C1 segment of cervical spinal cord (tissue), 14 donors: ENCODE measurements at places on chromosomes 5 and 9.

DNA sequence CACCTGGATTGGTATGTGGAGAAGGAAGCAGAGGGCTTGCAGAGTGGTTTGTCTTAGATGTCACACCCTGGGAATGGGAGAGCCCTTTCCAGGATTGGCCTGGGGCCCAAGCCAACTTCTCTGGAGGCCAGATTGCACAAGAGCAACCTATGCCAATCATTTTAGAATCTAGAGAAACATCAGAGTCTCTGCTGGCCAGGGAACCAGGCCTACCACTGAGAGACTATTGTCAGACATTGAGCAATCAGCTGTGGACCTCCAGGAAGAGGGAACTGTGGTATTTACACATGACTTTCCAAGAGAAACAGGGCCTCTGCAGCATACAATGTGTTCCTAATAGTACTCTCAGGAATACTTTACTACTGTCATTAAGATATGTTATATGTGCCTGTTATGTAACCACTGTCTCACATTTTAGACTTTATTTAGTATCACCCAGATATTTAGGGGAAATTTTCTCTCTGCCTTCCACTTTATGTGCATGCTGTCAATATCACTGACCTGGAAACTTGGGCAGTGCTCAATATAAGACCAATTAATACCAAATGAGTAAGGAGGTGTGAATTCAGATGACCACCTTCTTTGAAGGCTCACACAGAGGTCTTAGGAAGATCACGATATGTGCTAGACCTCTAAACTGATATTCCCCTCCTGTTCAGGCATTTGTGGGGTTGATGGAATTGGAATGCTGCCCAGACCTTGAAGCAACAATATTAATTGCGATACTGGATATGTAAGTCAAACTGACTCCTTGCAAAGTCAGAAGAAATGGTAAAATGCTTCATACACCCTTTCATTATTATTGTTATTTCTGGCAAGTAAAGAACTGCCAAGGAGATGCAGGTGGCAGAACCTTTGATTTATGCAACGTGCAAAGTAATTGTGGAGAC, 20.5 kb upstream of the CCL28 start:
- no peak for DNase-seq

DNA sequence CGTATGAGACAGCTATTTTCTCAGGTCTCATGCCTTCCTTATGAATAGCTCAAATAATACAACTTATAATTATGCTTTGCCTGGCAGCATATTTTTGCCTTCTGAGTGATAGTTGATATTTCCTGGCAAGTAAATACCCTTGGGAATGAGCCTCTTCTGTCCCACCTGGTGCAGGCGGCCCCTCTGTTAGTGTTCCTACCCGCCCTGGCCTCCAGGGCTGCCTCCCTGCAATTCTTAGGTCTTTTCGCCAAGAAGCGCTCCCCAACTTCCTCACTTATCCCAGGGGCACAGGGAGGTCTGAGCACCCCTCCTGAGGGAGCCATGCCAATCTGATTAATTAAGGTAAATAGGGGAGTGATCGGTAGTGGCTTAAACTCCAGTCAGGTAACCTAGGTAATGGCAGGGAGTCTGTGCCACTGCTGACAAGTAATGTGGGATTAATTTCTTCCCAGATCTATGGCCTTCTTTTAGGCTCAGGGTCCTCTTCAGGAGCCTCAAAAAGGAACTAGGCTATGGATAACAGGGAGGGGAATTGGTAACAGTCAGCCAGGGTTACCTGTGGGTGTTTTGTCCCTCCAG, 81.5 kb downstream of the GALNT10 start:
- DNase-seq = no peak

DNA sequence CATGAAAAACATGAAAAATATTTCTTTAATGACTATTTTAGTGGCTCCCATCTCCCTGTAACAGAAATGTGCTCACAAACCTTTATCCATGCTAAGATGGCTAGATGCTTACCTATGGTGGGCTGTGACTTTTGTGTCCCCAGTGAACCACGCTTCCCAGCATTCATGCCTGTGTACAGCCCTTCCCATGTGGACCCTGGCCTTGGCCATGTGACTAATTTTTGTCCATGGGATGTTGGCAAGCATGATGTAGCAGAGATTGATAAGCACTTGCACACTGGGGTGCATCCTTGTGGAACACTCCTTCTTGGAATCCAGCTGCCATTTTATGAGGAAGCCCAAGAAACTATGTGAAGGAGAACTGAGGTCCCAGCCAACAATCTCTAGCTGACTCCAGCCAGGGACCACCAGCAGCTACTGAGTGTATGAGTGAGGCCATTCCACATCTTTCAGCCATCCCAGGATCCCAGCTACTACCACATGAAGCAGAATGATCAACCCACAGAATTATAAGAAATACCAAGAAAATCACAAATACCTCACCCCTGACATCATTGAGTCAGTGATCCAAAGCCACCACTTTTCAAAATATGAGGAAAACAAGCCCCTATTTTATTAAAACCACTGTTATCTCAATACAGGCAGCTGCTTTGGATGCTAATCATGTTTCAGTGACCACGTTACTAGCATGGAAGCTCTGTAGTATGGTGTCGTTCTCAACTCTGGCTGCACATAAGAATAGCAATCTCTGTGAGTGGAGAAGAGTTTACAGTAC, 16.1 kb upstream of the RAI14 start:
- no peak for DNase-seq

GRCh38 chr5:89930591-89931392, 478.8 kb downstream of the CETN3 start:
- no peak for DNase-seq

GRCh38 chr5:148820461-148821395, 5.7 kb upstream of the ADRB2 start:
- DNase-seq = no peak

GRCh38 chr5:15700373-15700772, 200.4 kb downstream of the FBXL7 start:
- DNase-seq = no peak

- no peak for DNase-seq
Measured at GRCh38 chr9:24900179-24900578, 354.5 kb upstream of the IZUMO3 start.
